ELR (cell line): ENCODE measurements at places on chromosomes 13 and 19.

GRCh38 chr13:73708393-73708985 is 425.7 kb downstream of the KLF12 start:
- peak; percentile 71 for DNase-seq

DNA sequence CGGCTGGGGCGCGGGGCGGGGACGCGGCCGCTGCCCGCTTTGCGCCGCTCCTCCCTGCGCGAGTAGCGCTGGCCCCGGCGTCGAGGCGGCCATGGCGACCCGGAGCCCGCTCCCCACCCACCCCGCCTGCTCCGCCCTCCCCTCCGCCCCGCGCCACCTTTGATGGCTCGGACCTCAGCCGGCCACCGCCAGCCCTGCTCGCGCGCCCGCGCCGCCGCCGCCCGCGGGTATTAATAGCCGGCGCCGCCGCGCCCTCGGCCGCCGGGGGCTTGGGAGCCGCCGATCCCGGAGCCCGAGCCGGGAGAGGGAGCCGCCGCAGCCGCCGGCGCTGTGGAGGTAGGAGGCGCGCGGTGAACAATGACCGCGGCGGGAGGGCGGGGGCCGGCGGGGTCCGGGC is 261 bp downstream of the FARP1 start:
- DNase-seq, result no peak

DNA sequence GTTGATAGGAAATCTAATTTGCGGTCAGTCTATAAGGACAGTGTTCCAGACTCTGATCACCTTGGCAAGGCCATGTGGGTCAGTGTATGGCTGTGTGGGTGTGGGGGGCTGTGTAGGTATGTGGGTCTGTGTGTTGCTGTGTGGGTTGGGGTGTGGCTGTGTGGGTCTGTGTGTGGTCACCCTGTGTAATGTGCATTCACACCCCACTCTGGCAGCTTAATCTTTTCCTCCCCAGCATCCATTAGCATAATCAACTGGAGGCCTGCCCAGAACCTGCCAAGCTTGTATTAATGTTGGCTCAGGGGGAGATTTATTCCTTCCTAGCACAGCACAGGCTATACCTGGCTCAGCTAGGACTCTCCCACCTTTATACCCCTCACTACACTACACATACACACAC is 203.2 kb downstream of the TUBA3C start:
- DNase-seq, result no peak

GRCh38 chr13:71751073-71751472 is 115.9 kb downstream of the DACH1 start:
- DNase-seq, result no peak

GRCh38 chr19:30335306-30335886 is 36.8 kb upstream of the ZNF536 start:
- DNase-seq, result no peak

GRCh38 chr13:44230071-44230470 is 143.6 kb upstream of the SERP2 start:
- DNase-seq, result no peak

GRCh38 chr13:46551410-46552302 is 1.3 kb upstream of the LRCH1 start:
- peak; percentile 83 for DNase-seq

DNA sequence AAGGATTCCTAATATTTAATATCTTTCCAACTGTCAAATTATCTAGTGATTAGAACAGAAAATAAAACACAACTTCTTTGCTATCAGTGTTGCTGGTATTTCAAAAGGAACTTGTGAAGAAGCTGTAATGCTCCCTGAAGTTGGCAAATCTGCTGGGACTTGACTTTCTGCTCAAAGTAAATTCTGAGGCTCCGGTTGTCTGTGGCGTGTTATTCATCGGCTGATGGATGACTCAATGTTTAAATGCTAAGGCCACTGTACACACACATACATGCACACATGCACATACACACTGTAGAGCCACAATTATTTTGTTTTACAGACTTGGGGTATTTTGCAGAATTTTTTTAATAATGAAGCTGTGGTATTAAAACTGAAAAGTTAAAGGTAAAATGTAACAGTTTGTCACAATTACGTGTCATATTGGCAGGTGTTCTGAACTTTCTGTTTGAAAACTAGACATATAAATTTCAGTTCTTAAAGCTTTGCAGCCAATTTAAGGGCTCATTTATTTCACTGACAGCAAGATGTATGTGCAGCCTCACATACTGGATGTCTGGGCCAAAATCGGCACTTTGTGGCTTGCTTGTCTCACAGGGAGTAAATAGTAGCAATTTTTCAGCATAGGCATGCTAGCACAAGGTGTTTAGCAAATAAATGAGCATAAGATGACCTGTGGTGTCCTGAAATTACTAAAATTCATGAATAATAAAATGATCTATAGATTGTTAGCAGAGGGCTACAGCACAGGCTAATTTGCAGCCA is 1691.7 kb upstream of the PCDH20 start:
- DNase-seq, result peak; percentile 40

DNA sequence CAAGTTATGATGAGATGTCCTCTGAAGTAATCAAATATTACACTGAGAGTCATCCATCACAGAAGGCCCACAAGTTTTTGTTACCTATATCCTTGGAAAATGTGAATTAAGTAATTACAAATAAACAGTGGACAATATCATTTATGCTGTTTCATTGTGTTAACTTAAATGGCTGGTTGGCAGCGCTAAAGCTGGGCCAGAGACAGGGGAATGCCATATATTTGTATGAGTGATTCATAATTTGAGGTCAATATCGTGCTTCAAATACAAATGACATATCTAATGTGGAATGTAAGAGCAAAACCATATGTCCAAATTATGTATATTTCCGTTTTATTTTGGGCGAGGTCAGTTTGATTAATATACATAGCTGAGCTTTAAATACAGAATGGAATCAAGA is 1556.2 kb downstream of the SLITRK5 start:
- DNase-seq, result peak; percentile 85

GRCh38 chr13:79287939-79288795 is 117.9 kb downstream of the RBM26 start:
- no peak for DNase-seq

DNA sequence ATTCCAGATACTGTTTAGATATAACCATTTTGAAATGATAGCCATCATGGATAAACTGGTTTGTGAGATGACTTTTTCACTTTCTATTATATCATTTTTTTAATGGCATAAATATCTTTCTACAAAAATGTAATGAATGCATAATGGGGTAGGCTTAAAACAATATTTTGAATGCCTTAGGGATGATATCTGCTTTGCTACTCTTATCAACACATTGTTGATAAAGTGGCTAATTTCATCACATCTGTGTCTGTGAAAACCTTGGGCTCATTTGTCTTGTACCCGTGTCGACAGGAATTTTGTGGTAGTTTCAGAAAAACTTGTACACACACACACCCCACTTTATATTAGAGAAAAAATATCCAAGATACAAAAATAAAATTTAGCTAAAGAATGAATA is 44.1 kb downstream of the SLITRK6 start:
- no peak for DNase-seq

- DNase-seq, result peak; percentile 83
Measured at GRCh38 chr19:29098863-29099481, 114.0 kb downstream of the UQCRFS1 start.

DNA sequence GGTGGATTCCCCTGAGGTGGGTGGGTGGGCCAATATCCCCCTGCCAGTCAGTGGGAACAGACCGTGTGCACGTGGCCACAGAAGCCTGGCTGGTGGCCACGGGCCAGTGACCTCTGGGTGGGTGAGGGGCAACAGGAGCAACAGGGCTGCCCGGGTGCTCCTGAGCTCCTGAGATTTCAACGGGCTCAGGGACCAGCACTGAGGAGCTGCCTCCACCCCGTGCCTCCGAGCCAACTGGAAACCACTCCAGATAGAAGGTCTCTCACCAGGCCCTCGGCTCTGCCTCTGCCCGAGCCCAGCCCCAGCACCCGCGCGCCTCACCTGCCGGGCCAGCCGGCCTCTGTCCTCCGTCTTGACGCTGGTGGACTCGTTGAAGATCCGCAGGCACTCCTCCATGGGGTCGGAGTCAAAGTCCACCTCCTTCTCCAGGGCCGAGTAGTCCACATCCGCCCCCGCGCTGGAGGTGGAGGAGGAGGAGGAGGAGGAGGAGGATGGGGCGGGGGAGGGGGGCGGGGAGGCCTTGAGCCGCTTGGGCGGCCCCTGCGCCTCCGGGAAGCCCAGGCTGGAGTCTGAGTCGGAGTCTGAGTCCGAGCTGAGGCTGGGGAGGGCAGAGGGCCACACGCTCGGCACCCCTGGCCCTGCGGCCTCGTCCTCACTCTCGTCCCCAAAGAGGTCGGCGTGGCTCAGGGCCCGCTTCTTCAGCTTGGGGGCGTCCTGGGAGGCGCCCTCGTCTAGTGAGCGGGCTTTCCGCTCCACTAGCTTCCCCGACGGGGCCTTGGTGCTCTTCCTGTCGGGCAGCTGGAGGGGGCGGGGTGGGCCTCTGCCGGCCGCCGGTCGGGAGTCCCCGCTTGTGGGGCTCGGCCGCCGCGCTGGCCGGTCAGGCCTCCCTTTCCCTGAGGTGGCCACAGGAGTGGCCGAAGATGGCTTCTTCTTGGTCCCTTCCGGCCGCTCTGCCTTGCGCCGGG is 14.8 kb upstream of the ATP8B3 start:
- DNase-seq, result no peak
